ENCODE measurements at places on chromosomes 1 and 21.

DNA sequence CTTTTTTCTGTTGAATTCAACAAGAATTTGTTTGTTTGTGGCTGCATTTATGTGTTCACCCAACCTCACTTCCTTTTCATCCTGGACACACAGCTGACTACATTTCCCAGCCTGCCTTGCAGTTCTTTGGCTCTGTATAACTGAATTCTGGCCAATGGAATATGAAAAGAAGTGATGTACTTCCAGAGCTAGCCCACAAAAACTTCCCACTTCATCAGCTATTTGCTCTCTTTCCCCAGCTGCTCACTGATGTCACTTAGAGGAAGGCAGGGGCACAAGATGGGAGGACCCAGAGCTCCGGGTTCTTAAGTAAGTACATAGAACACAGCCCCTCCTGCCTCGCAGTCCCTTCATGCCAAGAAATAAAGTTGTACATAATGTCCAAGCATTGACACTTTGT lies 235.0 kb upstream of the FGGY start:
- DNase-seq: no peak

- no peak for DNase-seq
These were observed 73.7 kb upstream of the NRIP1 start for GRCh38 chr21:15138490-15138889.

- DNase-seq: no peak
These were observed 153.3 kb downstream of the GRIK3 start for GRCh38 chr1:36881068-36881405.

DNA sequence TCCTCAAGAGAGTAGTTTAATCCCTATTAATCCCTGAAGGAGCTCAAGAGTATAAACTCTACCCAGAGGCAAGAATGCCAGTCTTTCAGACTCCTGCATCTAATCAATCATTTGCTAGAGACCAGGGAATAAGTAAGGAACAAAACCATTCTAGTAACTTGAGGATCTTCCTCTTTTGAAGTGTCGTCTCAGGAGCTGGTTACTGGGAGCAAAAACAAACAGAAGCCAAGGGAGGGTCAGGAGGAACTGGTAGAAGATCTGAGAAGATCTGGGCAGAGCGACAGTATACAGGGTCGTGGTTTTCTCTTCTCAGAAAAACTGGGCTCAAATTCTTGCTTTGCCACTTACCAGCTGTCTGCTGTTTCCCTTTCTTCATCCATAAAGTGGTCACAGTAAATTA lies 69.3 kb downstream of the RPS6KA1 start:
- no peak for DNase-seq

DNA sequence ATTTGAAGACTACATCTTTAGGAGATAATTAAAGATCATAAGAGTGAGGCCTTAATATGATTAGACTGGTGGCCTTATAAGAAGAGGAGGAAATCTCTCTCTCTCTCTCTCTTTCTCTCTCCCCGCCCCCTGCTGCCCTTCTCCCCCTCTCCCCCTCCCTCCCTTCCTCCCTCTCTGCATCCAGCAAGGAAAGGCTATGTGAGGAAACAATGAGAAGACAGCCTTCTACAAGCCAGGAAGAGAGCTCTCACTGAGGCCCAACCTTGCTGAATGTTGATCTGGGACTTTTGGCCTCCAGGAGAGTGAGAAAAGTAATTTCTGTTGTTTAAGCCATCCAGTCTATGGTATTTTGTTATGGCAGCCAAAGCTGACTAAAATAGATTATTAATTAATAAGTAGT lies 21.6 kb downstream of the FOXD3 start:
- DNase-seq: no peak

GRCh38 chr1:170665629-170666028 lies 1.7 kb downstream of the PRRX1 start:
- no peak for DNase-seq

DNA sequence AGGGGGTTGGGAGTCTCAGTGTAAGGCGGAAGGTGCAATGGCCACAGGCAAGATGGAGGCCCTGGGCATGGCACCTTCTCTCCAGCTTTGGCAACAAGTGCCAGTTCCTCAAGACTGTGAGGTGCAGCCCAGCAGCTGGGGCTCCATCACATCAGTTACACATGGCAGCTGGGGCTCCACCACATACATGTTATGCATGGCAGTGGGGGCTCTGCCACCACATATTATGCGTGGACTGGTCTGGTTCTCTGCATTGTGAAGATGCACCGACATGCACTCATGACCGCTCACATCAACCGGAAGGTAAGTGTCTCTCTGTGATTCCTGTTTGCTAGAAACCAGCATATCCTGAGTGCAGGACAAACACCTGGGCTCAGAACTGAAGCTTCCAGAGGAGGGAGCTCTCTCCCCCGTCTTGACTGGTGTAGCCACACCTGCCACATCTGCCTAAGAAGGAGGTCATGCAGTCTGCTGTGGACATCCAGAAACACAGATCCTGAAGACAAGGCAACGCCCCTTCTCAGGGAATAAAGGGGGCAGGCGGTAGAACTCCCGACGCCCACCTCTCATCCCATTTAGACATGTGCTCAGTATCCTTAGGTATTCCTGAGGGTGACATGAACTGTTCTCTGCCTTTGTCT lies 104.1 kb upstream of the TMPRSS2 start:
- no peak for DNase-seq

GRCh38 chr1:45493116-45493697 lies 2.2 kb upstream of the TESK2 start:
- peak; percentile 20 for DNase-seq

DNA sequence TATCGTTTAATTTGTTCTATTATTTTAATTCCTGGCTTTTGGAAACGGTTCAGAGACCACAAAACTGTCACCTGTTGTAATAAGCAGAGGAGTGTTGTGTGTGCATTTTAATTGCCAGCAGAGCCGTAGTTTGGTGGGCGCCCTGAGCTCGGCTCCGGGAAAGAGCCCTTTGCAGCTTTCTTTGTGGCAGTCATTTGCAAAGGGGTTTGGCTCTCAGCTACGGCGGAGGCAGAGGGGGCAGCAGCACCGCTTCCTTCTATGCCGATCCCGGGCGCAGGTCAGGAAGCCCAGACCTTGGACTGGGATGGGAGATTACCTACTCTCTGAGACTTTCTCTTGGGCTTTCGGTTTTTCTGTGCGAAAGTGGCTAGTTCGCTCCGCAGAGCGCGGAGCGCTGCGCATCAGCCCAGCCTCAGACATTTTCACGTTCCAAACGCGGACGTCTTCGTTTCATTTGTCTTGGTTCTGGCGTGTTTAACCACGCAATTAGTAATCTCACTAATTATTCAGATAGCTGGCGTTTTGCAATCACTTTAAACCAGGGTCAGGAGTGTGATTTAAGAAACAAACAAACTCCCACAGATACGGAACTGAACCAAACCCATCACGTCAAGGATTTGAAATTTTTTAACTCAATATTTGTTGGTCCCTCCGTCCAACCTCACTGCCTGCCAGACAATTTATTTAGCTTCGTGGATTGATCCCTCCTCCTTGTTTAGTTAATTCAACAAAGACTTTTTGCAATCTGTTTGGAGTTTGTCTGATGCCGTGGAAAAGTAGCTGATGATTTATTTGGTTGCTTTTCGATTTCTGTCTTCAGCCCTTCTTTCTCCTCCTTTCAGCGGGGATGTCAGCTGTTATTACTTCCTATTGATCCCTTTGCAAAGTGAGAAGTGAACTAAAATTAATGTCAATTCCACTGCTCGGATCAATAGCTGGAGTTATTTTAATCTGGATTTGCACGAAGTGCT lies 3.9 kb downstream of the RNF220 start:
- no peak for DNase-seq

DNA sequence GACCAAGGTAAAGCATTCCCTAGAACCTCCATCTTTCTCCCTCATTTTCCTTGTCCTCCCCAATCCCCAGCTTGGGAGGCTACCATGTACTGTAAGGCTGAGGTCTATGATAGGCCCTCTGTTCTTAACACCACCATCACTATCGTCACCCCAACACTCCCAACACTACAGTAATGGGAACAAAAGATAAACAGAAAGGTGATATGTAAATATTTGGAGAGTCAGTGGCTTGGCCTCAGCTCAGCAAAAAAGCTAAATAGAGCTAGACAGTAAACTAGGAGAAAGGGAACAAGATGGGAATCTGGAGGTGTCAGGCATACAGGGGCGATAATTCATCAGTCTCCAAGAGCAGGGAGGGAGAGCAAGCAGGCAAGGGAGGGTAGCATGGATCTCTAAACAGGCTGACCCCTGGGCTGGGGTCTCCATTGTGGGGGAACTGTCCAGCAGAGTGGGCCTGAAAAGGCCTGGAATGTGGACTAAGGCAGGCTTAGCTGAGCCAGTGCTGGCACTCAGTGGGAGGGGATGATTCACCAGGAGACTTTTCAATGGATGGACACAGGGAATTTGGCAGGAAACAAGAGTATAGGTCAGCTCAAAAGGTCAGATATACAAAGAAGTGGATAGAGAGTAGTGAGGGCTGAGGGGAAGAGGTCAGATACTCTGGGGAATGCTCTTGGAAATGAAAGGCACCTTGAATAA lies 6.7 kb downstream of the WNT2B start:
- DNase-seq: no peak

DNA sequence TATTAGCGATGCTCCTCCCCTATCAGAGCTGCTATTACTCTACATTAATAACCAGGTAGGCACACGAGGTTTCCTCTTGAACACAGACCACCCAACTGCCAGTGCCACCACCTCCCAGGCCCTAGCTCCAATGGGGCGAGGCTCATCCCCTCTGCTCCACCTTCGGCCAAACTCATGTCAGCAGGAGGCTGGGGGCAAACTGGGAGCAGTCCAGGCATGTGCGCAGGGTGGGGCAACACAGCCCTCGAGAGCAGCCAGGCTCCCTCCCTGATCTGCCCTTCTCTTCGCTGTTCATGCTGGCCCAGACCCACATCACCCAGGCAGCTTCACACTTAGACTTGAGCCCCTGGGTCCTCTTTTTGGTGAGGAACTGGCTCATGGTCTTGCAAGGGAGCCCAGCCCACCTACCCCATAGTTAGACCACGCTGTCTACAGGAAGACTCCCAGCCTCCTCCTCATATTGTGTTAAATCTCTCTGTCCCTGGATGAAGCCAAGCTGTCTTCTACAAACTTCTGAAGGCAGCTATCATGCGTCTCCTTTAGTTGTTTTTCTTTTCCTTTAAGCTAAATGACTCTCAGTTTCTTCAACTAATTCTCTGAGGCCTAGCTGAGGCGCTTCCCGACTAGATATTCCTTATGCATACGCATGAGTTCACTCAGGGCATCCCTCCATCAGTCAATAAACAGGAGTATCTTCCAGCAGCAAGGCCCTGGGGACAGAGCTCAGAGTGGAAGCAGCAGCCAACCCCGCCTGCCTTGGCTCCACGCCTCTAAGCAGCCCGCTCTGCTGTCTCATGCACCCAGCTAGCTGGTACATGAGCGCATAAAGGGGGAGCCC lies 12.0 kb downstream of the TMEM9 start:
- DNase-seq: no peak

DNA sequence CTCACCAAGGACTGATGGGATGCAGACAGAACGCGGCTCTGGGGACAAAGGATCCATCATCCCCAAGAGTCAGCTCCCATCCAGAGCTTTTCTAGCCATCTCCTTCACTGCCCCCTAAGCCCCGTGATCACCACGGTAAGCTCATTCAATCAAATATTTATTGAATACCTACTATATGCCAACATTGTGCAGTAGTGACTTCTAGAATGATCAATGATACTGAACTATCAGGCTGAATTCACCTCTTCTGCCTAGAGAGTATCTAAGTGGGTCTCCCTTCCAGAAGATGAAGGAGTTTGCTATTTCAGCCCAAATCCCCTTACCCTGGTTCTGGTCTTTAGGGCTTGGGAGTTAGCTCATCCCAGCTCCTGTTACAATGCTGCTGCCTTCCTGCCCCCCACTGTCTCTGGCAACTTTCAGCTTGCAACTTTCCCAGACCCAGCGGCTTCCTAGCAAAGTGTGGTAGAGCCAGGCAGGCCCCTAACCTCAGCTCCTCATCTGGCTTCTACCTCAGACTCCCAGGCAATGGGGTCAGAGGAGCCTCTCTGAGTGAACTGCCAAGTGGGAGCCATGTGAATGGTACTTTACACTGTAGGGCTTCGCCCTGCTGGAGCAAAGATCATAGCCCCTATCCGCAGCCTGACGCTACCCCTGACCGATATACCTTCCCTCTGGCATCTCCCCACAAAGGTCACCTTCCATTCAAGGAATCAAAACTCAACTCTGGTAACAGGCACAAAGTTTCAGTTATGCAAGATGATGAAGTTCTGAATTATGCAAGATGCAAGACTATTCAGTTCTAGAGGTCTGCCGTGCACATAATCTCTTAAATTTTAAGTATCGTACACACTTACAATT lies 20.9 kb downstream of the TMEM53 start:
- DNase-seq: no peak

- DNase-seq: no peak
These were observed 10.6 kb upstream of the LDLRAD1 start for GRCh38 chr1:54028306-54029251.

- no peak for DNase-seq
These were observed 24.0 kb downstream of the PLCH2 start for GRCh38 chr1:2499986-2500596.

DNA sequence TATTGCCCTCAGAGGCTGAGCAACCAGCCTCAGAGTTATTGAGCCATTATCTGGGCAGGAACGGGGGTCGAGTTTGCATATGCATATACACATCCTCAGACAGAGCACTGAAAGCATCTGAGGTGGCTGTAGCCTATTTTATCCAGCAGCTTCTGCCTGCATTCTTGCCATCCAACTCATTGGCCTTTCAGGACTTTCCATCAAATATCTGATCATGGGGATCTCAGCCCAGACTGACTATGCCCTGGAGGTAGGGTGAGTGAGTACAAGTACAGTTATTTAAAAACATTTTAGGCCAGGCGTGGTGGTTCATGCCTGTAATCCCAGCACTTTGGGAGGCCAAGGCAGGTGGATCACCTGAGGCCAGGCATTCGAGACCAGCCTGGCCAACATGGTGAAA lies 1.8 kb upstream of the MTF1 start:
- DNase-seq: no peak

DNA sequence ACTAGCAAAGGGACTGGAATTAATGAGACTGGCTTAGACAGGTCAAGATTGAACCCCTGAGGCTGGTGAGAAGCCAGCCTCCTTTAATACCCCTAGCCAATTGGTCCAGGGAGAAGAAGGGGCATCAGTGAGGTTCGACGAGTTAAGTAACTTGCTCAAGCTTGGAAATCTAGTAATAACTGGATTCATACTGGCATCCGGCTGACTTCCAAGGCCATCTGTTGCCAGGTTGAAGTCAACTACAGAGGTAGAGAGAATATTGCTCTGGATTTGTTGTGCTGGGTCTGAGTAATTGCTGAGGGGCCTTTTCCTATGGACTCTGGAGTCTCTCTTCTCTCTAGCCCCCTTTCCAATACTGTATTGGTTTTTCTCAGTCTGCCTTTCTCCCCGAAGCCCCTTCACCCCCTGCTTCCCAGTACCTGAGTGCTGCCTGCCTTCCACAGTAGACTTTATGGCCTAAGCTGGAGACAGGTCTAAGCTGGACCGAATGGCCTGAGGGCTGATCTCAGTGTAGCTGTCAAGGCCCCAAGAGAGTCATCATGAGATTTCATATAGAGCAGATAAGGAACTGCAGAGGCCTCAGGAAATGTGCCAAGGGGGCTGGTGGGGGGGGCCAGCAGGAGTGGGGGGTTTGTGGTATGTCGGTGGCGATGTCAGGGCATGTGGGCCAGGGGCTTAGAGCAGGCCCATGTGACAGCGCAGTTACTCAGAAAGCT lies 42.4 kb upstream of the IL19 start:
- no peak for DNase-seq

- no peak for DNase-seq
These were observed 67.7 kb upstream of the RAB4A start for GRCh38 chr1:229203030-229203751.

- DNase-seq: no peak
These were observed 17.6 kb downstream of the ESRRG start for GRCh38 chr1:216705676-216706075.

- DNase-seq: no peak
These were observed 46.8 kb upstream of the PPM1J start for GRCh38 chr1:112761714-112762480.
